Thoracic aorta (tissue), 2 donors: ENCODE measurements at places on chromosomes 7 and 10. TPM values are rescaled to one million over a fixed set of nuclear protein-coding genes. Genes with fewer than 3 reads are reported as not detected.

DNA sequence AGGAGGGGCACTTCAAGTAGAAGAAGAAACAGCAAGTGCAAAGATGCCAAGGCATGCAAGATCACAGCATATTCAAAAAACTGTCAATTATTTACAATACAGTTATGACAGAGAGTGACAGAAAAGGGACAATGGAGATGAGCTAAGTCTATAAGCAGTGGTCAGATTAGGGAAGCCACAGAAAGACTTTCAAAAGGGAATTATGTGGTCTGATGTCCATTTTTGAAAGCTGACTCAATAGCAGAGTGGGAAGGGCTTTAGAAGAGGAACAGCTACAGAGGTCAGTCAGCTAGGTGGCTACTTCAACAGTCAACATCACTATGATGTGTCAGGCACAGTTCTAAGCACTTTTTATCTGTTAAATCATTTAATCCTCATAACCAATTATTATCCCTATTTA, 45.2 kb upstream of the SPOCK2 start:
- peaks cover 4% of the 10 kb centered on the region for H3K4me1 ChIP-seq
- no peak overlapping the region for H3K4me3 ChIP-seq
- H3K27ac ChIP-seq: no peak overlapping the region
- peaks cover 3% of the 10 kb centered on the region for H3K36me3 ChIP-seq
- DNase-seq: no peak

- peaks cover 19% of the 10 kb centered on the region for H3K36me3 ChIP-seq
- DNase-seq: no peak
- H3K27ac ChIP-seq: peak overlapping the region; percentile 91
- no peaks in the 10 kb centered on the region for H3K27me3 ChIP-seq
Measured at GRCh38 chr10:38093816-38094157, 350 bp upstream of the ZNF37A start.

PRKCQ gene
- total RNA-seq: 0.42 TPM

GRCh38 chr7:74306730-74307469, 17.7 kb downstream of the CLIP2 start:
- H3K27me3 ChIP-seq: no peaks in the 10 kb centered on the region
- no peak for DNase-seq
- peak overlapping the region; percentile 49 for H3K27ac ChIP-seq
- no peaks in the 10 kb centered on the region for H3K36me3 ChIP-seq

DNA sequence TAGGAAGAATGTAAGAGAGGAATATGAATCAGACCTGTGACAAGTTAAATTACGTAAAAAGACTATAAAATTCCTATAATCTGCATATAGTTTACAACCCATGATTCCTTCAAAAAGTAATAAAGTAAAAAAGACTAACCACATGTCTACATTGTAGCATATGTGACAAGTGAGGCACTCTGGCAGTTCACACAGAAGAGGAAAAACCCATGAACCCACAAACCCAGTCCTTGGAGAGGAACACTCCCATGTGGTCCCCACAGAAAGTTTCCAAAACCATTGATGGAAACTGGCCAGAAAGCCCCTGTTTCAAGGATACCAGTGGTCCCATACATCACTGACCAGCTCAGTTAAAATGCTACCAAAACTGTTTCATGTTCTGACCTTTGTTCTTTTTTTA, 15.7 kb downstream of the KDM7A start:
- no peak overlapping the region for H3K27ac ChIP-seq
- no peaks in the 10 kb centered on the region for H3K4me1 ChIP-seq
- no peaks in the 10 kb centered on the region for H3K36me3 ChIP-seq
- no peaks in the 10 kb centered on the region for H3K27me3 ChIP-seq
- DNase-seq: no peak

DNA sequence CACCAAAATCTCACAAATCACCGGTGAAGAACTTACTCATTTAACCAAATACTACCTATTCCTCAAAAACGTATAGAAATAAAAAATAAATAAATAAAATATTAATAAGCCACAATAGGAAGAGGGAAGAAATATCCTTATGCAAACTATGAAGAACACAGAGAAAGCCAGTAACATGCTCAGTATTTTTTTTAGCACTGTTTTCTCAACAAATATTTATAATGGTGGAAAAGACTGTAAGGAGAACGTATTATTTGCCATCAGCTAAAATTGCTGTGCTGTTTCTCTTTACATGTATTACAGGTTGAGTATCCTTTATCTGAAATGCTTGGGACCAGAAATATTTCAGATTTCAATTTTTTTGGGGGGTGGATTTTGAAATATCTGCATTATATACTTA, 21.0 kb downstream of the KIAA1217 start:
- H3K4me3 ChIP-seq: no peak overlapping the region
- H3K4me1 ChIP-seq: no peaks in the 10 kb centered on the region
- no peak for DNase-seq
- no peak overlapping the region for H3K27ac ChIP-seq

- no peak overlapping the region for H3K4me3 ChIP-seq
- no peak for DNase-seq
- no peaks in the 10 kb centered on the region for H3K27me3 ChIP-seq
- no peak overlapping the region for H3K27ac ChIP-seq
Measured at GRCh38 chr10:115760131-115760530, 512.9 kb downstream of the GFRA1 start.
